ENCODE measurements at places on chromosomes 7 and 10. TPM values are rescaled to one million over a fixed set of nuclear protein-coding genes. Genes with fewer than 3 reads are reported as not detected.

Gene TLX1
- 0.68 TPM for polyA plus RNA-seq

Gene OR2A1
- 0.22 TPM for polyA plus RNA-seq

Gene CYP2C18
- 17.2 TPM for polyA plus RNA-seq

Gene ERV3-1
- polyA plus RNA-seq: 18.6 TPM

Gene OGA
- polyA plus RNA-seq: 46.1 TPM

Gene TDRD1
- polyA plus RNA-seq: not detected

Gene PRXL2A
- polyA plus RNA-seq: 214 TPM

Gene VWDE
- 0.13 TPM for polyA plus RNA-seq

Gene EN2
- polyA plus RNA-seq: 0.24 TPM

Gene SFMBT2
- polyA plus RNA-seq: 2.3 TPM

Gene CCL24
- not detected for polyA plus RNA-seq

Gene SMKR1
- 0.37 TPM for polyA plus RNA-seq

Gene ZNF365
- polyA plus RNA-seq: 0.28 TPM

Gene WASHC2C
- 30.6 TPM for polyA plus RNA-seq

Gene CFAP58
- not detected for polyA plus RNA-seq

Gene BTBD16
- 0.74 TPM for polyA plus RNA-seq

Gene JCAD
- polyA plus RNA-seq: 7.0 TPM

Gene CRTAC1
- polyA plus RNA-seq: 0.76 TPM

Gene CPN1
- polyA plus RNA-seq: 4.6 TPM

Gene MUC12
- polyA plus RNA-seq: 9.2 TPM

All from hepatocyte (in vitro differentiated cells).